ELF-1 (cell line): ENCODE measurements at places on chromosomes 4 and X.

DNA sequence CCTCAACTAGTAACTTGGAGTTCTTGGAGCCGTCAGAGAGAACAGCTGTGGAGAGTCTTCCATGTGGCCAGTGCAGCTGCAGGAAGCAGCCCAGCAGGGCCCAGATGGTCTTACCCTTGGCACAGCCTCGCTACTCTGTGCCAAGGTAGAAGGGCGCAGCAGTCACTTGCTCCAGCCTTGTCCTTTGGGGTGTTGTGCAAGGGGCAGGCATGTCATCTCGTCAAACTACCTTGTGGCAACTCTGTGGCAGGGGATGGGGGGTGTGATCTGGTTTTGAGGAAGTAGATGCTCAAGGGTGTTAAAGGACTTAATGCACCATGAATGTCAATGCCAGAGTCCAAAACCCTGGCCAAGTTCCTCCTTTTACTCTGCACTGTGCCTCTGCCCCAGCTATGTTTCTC is 34.2 kb upstream of the TBC1D14 start:
- DNase-seq = no peak

DNA sequence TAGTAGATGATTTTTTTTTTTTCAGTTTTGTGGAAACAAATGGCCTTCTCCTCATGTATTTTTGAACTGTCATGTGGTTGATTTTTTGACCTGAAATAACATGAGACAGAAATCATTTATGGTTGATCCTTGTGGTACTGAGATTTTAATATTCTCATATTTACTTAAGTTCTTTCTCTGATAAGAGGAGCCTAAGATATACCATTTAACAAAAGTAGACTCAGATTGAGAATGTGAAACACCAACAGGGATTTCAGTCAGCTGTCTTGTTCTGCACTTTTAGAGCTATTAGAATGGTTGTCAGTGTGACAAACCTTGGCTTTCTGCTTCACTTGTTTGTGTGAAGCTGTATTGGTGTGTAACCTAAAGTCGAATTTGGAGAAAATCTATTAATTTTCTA is 575.7 kb downstream of the SPOCK3 start:
- no peak for DNase-seq

GRCh38 chr4:146369446-146369845 is 152.3 kb downstream of the SLC10A7 start:
- DNase-seq = no peak

GRCh38 chr4:6641164-6641970 is 882 bp downstream of the MRFAP1 start:
- no peak for DNase-seq

- DNase-seq = peak; percentile 64
These were observed 3.4 kb downstream of the ATP1B4 start for GRCh38 chrX:120365320-120365719.

DNA sequence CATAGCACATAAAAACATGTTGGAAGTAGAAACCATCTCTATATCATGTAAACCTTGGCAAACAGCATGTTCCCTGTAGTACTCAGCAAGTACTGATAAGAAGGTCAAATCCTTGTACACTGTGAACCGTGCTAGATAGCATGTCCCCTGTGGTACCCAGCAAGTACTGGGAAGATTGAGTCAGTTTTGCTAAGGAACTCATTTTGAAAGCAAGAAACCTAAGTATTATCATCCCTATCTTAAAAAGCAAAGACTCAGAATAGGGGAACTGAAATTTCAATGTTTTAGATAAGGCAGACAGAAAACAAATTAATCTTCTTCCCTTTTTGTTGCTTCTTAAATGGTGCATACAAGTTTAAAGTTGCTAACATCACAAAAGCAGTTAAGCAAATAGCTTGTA is 180.2 kb downstream of the RBM46 start:
- no peak for DNase-seq

GRCh38 chr4:95466791-95467190 is 82.0 kb downstream of the UNC5C start:
- peak; percentile 2 for DNase-seq

- DNase-seq = no peak
These were observed 37.2 kb upstream of the MGST2 start for GRCh38 chr4:139628184-139629012.

DNA sequence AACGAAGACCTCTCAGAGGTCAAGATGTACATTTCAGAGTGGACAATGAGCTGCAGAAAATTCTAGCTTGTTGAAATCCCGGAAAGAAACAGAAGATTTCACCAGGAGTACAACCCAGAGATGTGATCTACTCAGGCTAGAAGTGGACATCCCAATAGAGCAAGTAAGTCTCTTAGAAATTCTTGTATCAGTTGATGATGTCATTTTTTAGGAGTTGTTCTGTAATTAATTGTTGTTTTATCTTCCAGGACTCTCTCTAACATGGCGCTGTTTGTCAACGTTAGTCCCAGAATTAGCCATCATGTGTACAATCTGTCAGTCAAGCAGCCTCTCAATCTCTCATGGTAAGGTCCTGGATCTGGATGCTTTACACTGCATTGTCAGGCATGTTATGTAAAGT is 174.4 kb downstream of the GRIA3 start:
- DNase-seq = no peak

DNA sequence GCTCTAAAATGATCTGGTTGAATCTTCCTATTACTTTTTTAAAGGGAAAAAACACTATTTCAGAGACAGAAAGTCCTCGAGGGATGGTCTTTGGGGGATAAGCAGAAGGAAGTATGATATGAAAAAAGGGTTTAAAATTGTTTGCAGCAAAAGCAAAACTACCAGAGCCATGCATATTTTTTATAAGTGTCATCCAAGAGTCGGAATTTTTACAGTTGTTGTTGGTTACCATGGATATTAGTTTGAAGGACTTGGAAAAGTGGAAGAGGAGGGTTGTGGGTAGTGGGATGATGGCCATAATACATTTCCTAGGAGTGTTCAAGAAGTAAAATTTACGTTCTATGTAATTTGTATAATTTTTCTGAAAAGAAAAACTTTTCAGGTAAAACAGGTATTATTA is 134.4 kb downstream of the PCDH7 start:
- DNase-seq = no peak

DNA sequence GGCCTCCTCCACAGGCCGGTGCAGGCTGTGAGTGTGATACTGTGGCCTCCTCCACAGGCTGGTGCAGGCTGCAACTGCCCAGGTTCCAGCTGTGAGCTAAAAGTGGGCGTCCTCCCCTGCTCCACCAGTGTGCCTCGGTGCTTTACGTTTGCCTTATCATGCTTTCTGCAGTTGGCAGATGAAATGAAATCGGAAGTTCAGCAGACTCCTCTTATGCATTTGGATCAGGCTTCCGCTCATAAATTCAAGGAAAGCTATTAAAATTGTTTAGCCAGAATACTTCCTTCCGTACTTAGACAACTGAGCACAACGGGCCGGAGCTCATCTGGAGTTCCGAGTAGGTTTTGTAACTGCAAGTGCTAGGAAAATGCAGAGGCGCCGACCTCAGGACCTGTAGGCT is 12.0 kb downstream of the CYP4V2 start:
- DNase-seq = no peak

DNA sequence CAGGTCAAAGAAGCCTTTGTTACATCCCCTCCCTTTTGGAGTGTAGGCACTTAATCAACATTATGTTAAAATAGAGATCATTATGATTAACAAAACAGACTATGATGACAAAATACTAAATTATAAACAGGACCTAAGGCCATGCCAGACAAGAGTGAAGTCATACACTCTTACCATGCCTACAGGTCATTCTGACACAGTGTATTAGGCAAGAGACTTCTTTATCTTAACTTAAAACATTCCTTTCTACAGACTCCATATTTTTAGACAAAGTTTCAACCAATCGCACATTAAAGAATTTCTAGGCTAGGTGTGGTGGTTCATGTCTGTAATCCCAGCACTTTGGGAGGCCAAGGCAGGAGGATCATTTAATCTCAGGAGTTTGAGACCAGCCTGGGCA is 128.6 kb upstream of the SLC34A2 start:
- DNase-seq = no peak

- peak; percentile 64 for DNase-seq
These were observed 250.7 kb downstream of the NAP1L3 start for GRCh38 chrX:93422693-93423092.

GRCh38 chr4:181146051-181146450 is 1097.2 kb upstream of the TENM3 start:
- DNase-seq = no peak

DNA sequence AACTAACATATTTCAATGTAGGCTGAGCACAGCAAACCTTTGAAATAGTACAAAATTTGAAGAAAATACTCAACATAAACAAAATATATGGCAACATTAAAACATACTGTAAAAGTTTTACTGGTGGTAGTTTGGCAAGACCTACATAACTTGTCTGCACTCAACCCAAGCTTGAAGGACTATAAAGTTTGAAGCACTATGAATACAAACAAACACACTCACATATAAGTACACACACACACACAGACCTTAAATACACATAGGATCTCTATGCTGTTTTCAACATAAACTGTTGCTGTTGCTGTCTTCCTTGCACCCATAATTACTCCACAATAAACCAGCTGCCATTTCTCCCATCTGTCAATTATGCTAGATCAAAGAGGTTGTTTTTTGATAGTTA is 589.6 kb downstream of the IL15 start:
- DNase-seq = no peak

DNA sequence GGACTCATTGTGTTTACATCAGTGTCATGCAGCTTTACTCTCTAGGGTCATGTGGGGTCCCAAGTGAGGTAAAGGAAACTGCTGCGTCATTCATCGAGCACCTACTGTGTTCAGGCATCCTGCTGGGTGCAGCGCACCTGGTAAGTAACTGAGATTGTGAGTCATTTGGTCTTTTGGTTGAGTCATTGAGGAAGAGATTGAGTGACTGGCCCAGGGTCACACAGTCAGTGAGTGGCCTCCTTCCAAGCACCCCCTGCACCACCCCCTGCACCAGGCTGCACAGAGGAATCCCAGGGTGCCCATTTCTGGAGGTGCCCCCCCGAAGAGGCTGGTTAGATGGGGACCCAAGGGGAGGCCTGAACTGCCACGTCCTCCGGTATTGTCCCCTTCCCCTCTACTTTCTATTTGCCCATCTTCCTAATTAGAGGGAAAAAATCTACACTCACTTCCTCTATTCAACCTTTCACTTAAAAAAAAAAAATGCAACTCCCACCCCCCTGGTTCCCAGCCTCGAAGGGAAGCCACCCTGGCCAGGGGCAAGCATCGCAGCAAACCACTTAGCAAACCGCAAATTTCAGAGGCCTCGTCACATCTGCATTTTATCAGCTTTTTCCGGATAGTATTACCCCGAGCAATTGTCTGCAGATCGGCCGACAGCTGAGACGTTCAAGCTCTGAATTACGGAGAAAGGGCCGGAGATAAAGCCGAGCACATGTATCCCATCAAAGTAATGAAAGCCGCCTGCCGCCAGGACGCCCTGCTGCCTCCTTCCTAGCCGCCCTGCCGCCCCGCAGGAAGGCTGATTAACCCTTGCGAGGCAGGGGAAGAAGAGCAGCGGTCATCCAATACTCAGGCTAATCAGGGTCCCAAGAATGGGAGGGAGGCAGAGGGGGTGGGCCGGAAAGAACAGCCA is 96.3 kb upstream of the MSX1 start:
- DNase-seq = peak; percentile 92

- DNase-seq = no peak
These were observed 620.9 kb downstream of the TLL1 start for GRCh38 chr4:166493924-166494345.

DNA sequence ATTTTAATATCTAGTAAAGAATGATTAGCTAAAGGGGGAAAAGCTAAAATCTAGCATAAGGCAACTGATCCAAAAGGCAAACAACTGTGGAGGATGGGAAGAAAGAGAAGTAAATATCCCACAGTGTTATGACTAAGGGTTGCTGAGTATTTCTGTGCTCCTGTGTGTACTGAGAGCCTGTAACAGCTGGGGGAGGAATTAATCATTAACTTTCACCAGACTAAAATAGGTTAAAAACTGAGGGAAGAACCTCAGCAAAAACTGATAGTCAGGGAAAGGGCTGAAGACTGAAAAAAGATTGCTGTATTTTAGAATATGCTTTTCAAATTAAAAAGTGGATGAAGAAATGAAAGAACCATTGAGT is 365.9 kb downstream of the CXXC4 start:
- no peak for DNase-seq

- DNase-seq = no peak
These were observed 55.4 kb downstream of the PKD2 start for GRCh38 chr4:88062843-88063242.

DNA sequence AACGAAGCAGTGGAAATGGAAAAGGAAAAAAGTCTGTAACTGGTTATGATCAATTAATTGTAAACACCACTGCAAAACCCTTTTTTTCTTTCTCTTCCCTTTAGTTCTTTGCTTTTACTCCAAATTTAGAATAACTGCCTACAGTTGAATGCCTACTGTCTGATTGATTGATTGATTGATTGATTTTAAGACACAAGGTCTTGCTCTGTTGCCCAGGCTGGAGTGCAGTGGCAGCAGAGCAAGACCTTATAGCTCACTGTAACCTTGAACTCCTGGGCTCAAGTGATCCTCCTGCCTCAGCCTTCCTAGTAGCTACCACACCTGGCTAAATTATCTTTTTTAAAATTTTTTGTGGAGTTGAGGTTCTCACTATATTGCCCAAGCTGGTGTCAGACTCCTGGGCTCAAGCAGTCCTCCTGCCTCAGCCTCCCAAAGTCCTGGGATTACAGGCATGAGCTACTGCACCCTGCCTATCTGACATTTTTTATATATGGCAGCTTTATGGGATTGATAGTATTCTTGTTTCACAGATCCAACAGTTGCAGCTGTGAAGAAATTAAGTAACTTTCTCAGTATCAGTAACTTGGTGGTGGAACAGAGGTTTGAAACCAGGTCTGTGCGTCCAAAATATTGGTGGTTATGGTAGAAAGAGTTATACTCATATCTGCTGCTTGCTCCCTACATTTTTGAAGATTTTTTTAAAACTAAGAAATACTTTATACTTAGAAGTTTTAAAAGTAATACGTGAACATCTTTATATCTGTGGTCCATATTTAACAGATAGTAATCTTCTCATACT is 12.4 kb downstream of the UBE2K start:
- no peak for DNase-seq

GRCh38 chrX:19728915-19729314 is 158.5 kb downstream of the SH3KBP1 start:
- DNase-seq = no peak

DNA sequence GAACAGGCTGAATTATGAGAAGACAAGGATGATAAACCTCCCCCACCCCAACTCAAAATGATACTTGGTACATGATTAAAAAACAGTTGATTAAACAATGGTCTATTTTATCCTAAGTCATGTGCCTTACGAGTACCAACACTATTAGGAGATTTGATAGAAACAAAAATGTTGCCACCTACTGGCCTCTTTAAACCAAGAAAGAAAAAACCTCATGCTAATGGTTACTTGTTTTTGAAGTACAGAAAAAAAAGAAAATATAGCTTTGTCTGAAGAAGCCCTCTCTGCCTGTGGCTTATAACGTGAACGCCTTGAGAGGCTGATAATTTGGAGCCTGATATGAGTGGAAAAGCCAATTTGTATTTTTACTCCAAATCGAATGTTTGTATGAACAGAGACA is 538.2 kb downstream of the DMD start:
- peak; percentile 8 for DNase-seq

- DNase-seq = no peak
These were observed 206.6 kb downstream of the SPRY1 start for GRCh38 chr4:123603165-123603564.
